ENCODE measurements at places on chromosomes 1 and 21. TPM values are rescaled to one million over a fixed set of nuclear protein-coding genes. Genes with fewer than 3 reads are reported as not detected.

The ALPL gene
- not detected for polyA plus RNA-seq

The SMCP gene
- polyA plus RNA-seq: not detected

The FLG2 gene
- not detected for polyA plus RNA-seq

The PADI3 gene
- not detected for polyA plus RNA-seq

The GCSAML gene
- polyA plus RNA-seq: not detected

The PODN gene
- not detected for polyA plus RNA-seq

The SERTAD4 gene
- not detected for polyA plus RNA-seq

The NR0B2 gene
- polyA plus RNA-seq: not detected

The HCRTR1 gene
- not detected for polyA plus RNA-seq

The ARMH1 gene
- 30.4 TPM for polyA plus RNA-seq

The CNKSR1 gene
- 0.28 TPM for polyA plus RNA-seq
